LoVo (cell line): ENCODE measurements at places on chromosomes 11 and 22.

GRCh38 chr11:35334385-35335090 lies 84.8 kb downstream of the SLC1A2 start:
- DNase-seq, result no peak

GRCh38 chr11:36425561-36426081 lies 84.5 kb downstream of the TRAF6 start:
- DNase-seq, result no peak

GRCh38 chr22:17913801-17914347 lies 110.5 kb downstream of the MICAL3 start:
- no peak for DNase-seq

DNA sequence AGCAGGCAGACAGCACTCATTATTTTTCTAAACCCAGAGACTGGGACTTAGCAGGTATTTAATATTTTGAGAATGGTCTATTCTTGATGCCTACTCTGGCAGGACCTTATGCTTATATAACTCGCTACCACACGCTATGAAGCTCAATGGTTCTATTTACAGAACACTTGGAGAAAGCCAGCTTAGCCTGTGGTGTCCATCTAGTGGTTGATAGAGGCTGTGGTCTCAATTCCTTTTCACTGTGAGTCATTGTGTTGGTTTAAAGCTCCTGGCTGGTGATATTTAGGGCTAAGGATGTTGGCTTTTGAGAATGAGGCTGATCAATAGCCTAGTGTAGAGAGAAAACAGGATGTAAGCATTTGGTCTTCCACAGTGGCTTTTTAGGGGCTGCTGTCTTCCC lies 206.4 kb downstream of the DBX1 start:
- peak; percentile 9 for DNase-seq

DNA sequence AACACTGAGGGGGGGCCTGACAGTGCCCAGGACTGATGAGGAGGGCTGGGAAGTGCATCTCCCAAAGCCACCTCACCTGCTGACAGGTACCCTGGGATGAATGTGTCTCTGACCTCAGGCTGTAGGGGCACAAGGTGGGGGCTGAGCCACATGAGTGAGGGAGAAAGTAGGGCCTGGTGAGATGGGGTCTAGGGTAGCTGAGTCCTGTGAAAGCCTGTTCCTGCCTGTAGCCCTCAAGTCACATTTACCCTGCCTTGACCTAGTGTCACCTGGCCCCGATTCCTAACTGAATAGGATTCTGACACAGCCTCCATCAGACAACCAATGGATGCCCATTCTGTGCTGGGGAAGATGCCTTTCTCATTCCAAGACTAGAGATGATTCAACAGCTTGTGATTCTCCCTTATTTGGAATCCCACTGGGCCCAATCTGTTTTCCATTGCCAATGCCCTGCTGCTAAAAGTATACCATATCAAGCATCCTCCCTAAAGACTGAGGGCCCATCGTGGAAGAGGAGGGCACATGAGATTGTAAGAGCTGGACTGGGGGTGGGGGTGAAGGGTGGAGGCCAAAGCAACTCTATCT lies 11.1 kb upstream of the RFPL1 start:
- no peak for DNase-seq

DNA sequence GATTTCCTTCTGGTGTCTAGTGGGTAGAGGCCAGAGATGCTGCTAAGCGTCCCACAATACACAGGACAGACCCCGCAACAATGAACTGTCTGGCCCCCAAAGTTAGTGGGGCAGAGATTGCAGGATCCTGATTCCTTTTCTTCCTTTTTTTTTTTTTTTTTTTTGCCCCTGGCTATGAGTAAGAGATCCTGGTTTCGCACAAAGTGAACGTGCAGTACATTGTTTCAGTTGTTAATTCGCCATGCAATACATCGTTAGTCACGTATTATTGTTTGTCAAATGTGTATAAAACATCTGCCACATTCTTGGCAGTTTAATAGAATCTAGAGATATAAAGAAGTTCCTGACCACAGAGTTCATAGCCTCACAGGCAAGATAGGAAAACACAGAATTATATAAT lies 20.2 kb downstream of the ST3GAL4 start:
- DNase-seq, result no peak

DNA sequence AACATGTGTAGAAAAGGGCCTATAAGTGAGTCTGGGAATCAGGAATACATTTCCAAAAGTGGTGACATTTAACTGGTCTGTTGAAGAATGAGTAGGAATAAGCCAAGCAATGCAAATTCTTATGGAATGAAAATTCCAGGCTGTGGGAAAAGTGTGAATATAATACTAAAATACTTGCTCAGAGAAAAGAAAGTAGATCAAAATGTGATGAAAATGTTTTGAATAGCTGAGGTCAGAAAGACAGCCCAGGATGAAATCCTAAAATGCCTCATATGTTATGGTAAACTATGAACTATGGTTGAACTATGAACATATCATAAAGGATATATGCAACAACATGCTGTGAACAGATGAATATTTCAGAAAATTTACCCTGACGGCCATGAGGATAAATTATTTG lies 688.3 kb upstream of the FAT3 start:
- DNase-seq, result no peak
